ENCODE measurements at places on chromosomes 12 and 14.

DNA sequence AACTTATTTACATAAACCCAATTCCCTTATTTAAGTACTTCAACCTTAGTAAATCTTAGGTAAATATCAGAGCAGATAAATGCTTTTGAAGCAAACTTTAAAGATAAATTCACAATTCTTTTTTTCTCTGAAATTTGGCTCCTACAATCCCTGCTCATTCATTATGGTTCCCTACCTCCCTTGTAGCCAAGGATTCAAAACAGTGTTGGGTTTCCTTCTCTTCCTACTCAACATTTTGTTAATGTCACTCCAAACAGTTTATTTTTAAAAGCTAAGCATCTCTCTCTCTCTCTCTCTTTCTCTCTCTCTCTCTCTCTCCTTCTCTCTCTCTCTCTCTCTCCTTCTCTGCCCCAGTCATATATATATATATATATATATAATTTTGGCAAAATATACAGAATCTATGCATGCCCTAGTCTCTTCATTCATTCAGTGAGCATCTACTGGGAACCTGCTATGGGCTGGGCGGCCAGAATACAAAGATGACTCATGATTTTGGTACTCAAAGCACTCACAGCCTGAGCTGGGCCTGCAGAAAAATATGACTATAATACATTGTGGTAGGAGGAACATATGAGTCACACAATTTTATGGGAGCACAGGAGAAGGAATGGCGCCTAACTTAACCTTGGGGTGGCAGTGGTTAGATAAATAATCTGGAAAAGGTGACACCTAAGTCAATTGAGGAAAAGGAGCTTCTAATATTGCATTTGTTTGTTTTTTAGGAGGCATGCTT is 123.7 kb upstream of the DHRS4 start:
- DNase-seq, result peak; percentile 72

GRCh38 chr12:76810671-76811419 is 46.9 kb downstream of the ZDHHC17 start:
- DNase-seq, result no peak

- DNase-seq, result no peak
Measured at GRCh38 chr14:51176839-51177238, 63.2 kb upstream of the TMX1 start.

GRCh38 chr14:22526218-22526617 is 62.8 kb downstream of the DAD1 start:
- no peak for DNase-seq

GRCh38 chr12:95004610-95005009 is 1.1 kb upstream of the NDUFA12 start:
- peak; percentile 47 for DNase-seq

DNA sequence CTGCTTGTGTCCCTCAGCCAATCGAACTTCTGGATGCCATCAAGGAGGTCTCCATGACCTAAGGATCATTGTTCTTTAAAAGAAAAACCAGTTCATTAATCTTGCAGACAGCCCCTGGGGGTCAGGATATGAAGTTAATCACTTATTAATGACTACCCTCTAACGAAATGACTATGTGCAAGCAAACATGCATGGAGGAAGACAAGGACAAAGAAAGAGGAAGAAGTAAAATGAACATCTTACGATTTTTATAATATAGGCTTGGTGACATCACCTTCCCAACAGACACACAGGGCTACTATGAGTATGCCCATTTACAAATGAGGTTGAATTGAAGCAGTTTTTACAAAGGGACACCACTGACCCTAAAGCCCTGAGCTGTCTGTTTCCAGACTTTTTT is 111.1 kb upstream of the AMIGO2 start:
- no peak for DNase-seq

DNA sequence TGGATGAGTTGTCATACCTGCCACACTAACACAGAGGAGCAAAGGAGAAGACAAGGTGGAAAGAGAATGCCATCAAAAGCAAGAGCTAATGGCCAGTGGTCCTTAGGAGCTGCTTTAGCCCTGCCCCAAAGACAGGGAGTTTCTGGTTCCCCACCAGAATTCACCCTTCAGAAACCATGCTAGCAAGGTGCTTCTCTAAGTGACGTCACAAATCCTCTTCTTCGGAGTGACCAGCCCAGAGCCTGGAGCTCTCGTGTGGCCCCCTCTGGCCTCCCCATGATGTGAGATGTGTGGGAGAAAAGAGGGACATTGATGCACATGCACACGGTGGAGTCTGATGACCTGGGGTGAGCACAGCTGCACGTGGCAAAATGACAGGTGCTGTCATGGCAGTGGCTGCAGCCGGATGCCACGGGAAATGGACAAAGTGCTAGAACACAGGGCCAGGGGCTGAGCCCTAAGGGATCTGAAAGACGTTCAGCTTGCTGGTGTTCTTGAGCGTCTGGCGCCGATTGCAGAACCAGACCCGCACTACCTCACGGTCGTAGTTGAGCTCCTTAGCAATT is 16.9 kb upstream of the TFCP2 start:
- no peak for DNase-seq

DNA sequence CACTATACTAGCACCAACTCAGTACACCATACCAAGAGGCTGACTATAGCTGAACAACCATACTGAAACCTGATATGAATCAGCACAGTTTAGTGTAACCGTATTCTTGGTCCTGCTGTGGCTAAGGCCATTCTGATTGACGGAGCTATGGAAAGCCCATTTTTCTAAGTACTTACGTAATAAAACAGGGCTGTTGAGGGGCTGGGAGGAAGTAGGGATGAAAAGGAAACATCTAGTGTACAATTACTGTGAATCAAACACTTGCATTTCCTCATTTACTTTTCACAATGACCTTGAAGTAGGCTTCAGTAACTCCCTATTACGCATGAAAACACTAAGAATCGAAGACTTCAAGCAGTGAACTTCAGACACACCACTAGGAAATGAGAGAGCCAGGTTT is 198.2 kb downstream of the BTG1 start:
- no peak for DNase-seq

DNA sequence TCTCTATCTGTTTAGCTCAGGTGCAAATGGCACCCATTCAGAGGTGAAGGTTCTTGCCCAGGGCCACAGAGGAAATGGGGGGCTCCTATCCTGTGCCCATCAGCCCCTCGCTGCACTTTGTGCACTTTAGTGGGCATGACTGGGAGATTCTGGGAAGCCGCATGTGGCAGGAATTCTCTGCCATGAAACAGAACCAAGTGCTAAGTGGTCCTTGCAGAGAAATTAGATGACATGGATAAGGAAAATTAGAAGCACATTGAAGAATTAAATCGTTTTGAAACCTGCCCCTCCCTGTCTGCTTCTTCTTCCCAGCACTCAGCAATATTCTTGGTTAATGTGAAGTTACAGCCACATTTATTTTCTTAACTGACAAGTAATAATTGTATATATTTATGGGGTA is 185.2 kb upstream of the RTL1 start:
- DNase-seq, result no peak

DNA sequence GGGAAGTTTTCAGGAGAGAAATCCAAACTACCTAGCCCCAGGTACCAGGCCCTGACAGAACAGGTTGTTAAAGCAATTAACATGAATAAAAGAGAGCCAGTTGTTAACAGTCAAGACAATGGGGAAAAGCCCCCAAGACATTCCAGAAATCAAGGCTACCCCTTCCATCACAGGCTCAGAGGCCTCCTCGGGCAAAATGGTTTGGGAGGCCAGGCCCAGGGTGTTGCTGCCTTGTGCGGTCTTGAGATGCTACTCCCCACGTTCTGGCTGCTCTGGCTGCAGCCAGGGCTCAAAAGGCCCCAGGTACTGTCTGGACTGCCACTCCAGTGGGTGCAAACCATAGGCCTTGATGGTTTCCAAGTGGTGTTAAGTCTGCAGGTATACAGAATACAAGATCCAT is 7.0 kb downstream of the CRY1 start:
- DNase-seq, result no peak

DNA sequence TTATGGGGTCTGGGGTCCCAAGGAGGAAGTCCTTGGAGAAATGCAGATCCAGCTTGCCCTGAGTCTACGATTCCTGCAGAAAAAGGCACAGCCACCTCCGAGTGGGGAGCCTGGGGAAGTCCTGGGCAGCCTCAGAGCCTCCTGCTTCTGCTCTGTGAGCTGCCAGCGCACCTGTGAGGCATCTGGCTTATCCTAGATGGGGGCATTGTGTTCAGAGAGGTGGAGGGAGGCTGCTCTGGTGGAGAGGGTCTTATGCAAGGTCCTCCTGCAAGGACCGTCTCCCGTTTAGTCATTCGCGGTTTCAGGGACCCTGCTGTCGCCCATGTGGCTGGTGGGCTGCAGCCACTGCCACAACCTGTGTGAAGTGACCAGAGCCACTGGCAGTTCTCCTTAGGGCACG is 53.0 kb upstream of the PRMT8 start:
- no peak for DNase-seq

- DNase-seq, result no peak
Measured at GRCh38 chr14:68896132-68896531, 83.0 kb downstream of the ACTN1 start.

GRCh38 chr12:106978035-106978800 is 8.7 kb downstream of the MTERF2 start:
- DNase-seq, result no peak

DNA sequence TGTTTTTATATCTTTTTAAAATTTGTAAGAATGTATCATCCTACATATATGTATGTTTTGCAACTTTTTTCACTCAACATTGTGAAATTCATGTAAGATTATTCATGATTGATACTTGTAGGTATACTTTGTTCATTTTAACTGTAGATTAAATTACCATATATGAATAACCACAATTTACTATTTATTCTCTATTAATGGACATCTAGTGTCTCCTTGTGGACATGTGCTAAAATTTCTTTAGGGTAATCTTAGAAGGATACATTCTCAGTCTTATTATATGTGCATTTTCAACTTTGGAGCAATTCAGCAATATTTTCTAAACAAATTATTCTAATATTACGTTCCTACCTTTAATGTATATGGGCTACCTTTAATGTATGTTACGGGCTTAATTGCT is 192.4 kb downstream of the FUT8 start:
- DNase-seq, result no peak

DNA sequence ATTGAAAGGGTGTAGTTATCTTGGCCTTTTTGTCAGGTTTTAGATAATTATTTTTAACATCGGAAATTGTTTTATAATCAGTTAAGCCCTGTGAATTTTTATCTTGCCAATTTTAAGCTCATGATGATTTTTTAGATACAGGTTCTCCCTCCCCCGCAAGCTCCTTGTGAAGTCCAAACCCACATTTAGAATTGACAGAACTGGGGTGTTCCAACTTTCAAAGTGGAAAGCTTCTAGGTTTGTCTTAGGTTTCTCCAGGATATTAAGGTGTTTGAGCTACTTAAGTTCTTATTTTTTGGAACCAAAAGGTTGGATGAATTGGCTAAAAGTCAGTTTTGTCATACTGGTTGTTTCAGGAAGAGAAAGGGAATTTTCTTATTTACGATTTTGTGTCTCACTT is 49.1 kb downstream of the ATP2A2 start:
- no peak for DNase-seq

DNA sequence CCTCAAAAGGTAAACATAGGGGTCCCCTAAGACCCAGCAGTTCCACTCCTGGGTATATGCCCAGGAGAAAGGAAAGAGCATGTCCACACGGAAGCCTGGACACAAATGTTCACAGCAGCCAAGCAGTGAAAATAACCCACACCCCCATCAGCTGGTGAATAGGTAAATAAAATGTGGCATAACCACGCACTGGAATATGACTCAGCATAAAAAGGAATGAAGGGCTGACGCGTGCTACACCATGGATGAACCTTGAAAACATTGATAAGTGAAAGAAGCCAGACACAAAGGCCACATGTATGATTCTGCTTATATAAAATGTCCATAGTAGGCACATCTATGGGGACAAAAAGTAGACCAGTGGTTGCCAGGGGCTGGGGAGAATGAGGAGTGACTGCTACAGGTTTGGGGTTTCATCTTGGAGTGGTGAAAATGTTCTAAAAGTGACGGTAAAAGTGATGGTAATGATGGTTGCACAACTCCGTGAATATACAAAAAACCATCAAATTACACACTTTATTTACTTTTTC is 3.8 kb upstream of the SCARB1 start:
- DNase-seq, result peak; percentile 45

GRCh38 chr14:102928412-102929240 is 6.2 kb downstream of the AMN start:
- peak; percentile 90 for DNase-seq

DNA sequence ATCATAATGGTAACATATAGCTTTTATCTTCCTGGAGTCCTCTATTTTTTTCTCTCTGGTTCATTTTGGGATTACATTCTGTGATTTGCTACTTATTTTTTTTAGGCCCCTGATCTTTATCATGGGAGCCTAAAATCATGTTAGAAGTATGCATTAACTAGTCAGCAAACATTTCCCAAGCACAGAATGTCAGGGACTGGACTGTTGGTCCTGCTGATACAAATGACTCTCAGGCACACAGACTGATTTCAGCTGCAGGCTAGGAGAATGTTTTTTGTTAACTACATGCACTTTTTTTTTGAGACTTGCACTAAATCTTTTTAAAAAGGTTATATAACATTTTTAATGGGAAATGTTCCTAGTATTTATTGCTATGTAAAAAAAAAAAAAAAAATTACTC is 131.1 kb downstream of the ACSS3 start:
- DNase-seq, result no peak

DNA sequence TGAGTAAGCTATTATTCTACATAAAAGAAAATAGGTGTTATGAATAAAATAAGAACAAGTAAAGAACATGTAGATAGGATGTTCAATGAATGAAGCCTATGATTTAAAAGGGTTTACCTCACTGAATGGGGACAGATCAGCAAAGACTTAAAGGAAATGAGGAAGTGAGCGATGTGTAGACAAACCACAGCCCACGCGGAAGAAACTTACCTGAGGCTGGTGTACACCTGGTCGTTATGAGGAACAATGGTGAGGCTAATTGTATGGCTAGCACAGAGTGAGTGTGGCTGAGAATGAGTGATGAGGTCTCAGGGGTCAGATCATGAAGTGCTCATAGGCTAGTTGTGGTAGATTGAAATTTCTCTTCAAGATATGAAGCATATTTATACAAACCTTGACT is 221.7 kb downstream of the ALG10B start:
- no peak for DNase-seq

GRCh38 chr12:82596483-82596882 is 90.2 kb upstream of the TMTC2 start:
- DNase-seq, result no peak

GRCh38 chr12:31658471-31659086 is 909 bp upstream of the ETFBKMT start:
- DNase-seq, result no peak

DNA sequence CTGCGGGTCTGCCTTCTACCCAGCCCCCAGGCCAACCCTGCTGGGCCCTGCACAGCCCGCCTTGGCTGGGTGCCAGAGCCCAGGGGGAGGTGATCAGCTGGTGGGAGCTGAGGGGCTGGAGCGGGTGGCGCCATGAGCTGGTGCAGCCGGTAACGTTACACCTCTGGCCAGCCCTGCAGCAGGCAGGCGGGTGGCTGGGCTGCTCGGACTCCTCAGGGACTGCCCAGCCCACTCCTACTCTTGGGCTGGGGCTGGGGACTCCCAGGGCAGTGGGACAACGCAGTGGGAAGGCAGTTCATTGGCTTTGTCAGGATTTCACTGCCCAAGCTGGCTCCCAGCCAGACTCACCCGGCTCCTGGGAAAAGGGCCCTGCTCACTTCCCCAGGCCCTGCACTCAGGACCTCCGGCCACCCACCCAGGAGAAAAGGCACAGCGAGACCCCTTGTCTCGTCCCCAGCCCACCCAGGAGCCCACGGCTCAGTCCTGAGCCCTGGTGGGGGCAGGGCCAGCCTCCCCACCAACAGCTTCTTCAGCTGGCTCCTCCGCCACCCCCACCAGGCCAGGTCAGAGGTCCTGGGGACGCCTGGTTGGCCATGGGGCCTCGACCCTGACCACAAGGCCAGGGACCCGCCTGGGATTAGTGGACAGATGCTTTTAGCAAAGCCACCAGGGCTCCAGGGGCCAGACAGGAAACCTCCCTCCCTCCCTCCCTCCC is 1.0 kb downstream of the PGF start:
- no peak for DNase-seq

Measured in common myeloid progenitor, CD34-positive (primary cell).